ENCODE measurements at places on chromosomes 5 and 9. TPM values are rescaled to one million over a fixed set of nuclear protein-coding genes. Genes with fewer than 3 reads are reported as not detected.

- DNase-seq, result no peak
- no peak overlapping the region for H3K4me3 ChIP-seq
- H3K27me3 ChIP-seq, result peaks cover 9% of the 10 kb centered on the region
- H3K27ac ChIP-seq, result no peak overlapping the region
Observed at GRCh38 chr5:154543380-154543779, 65.4 kb upstream of the HAND1 start.

DNA sequence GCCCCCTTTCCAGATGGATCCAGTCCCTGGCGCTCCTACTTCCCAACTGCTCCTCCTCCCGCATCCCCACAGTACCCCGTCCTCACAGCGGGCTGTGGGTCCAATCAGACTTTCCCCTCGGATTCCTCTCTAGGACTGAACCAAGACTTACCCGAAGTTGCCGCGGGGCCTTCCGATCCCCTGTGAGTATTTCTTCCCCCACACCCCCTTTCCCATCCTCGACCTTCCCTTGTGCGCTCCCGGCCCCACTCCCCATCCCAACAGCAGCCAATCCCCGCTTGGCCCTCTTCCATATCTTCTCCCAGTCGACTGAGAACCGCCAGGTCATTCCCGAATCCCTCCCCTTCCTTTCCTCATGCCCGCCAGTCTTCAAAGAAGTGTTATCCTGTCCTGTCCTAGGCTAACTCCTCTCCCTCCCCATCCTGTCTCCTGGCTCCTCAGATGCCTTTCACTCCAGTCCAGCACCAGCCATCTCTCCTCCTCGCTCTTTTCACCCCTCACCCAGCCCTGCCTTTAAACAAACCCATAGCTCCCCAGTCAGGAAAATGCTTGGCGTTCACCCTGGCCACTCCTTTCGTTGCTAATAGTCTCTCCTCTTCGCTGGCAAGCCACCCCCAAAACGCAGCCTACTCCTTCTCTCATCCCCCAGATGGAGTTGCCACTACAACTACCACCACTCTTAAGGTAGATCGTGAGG, 646 bp downstream of the SWI5 start:
- no peaks in the 10 kb centered on the region for H3K27me3 ChIP-seq

The ZNF462 gene
- total RNA-seq, result not detected

The ESM1 gene
- total RNA-seq, result not detected

The GLRA1 gene
- not detected for total RNA-seq

DNA sequence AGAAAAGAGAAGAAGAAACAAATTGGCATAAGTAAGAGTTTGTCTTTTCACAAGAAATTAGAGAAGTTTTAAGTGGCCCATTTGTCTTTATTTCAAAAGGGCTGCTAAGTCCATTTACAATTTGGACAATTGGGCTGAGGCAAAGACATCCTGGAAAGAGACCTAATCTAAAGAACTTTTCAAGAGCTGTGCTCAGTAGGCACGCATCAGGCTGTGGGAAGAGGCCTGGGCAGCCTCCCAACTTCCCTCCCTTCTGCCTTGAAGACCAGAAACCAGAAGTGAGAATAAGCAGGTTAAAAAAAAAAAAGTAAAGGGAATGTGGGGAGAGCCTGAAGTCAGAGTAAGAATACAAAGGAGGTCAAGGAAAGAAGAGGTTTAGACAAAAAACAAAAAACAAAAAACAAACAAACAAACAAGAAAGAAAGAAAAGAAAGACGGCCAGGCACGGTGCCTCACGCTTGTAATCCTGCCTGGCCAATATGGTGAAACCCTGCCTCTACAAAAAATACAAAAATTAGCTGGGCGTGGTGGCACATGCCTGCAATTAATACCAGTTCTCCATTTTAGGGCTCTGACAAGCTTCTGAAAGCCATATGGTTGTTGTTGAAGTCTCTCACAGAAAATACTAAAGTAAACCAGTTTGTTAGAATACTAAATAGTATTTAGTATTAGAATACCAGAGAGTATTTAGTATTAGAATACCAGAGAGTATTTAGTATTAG, 48.0 kb upstream of the CEP78 start:
- no peaks in the 10 kb centered on the region for H3K4me1 ChIP-seq
- no peak overlapping the region for H3K4me3 ChIP-seq

GRCh38 chr9:19918630-19919029, 129.8 kb upstream of the SLC24A2 start:
- H3K27ac ChIP-seq, result no peak overlapping the region
- H3K4me1 ChIP-seq, result peaks cover 11% of the 10 kb centered on the region
- peaks cover 11% of the 10 kb centered on the region for H3K27me3 ChIP-seq
- peak; percentile 36 for DNase-seq

DNA sequence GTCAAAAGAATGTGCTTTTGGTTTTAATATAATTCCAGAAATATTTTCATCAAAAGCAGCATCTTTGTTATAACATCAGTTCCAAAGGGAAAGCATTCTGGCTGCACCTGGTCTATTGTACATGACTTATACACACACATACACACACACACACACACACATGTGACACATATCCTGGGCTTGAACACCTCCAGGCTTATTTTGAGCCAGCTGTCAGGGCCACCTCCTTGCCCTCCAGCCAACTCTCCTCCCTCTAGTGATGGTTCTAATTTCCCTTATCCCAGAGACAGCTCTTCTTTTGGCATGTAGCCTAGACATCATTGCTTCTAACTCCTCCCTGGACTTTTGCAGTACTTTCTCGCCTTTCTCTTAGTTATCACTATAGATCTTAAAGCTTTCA, 115.0 kb downstream of the PIK3R1 start:
- H3K36me3 ChIP-seq, result no peaks in the 10 kb centered on the region
- no peak overlapping the region for H3K27ac ChIP-seq
- DNase-seq, result no peak
- H3K27me3 ChIP-seq, result peaks cover 11% of the 10 kb centered on the region
- H3K4me3 ChIP-seq, result no peak overlapping the region
- peaks cover 18% of the 10 kb centered on the region for H3K4me1 ChIP-seq

DNA sequence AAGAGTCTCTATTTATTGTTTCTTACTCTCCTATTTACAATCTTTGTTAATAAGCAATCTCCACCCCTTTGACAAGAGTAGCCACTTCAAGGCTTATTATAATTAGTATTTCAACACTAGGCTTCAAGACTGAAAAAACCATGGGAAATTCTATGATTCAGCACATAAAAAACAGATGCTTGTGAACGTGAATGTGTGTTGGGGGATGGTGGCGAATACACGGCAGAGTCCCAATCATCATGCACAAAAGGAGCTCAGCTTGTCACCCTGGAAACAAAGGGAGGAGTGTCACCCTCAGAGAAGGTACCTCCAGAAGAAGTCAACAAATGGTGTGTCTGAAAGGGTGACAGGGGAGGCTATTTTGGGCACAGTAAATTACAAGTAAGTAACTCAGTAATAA, 157.2 kb upstream of the RETREG1 start:
- no peak overlapping the region for H3K4me3 ChIP-seq
- no peaks in the 10 kb centered on the region for H3K4me1 ChIP-seq
- no peak overlapping the region for H3K27ac ChIP-seq
- no peak for DNase-seq
- no peaks in the 10 kb centered on the region for H3K27me3 ChIP-seq
- no peaks in the 10 kb centered on the region for H3K36me3 ChIP-seq

The NOXA1 gene
- 0.52 TPM for total RNA-seq

Data from activated CD8-positive, alpha-beta T cell treated with anti-CD3 and anti-CD28 coated beads, Interleukin-2, amount 10 ng/mL, durations not matched to agents 7 days and 5 days (primary cell).